Right ventricle myocardium inferior (tissue), 1 donor: ENCODE measurements at places on chromosomes 3 and 15. TPM values are rescaled to one million over a fixed set of nuclear protein-coding genes. Genes with fewer than 3 reads are reported as not detected.

MYO9A gene
- total RNA-seq = 27.5 TPM

NOP10 gene
- total RNA-seq = 157 TPM

KLHL6 gene
- 0.97 TPM for total RNA-seq

GOLGA6B gene
- not detected for total RNA-seq

IQCH gene
- total RNA-seq = 0.51 TPM

FBLN2 gene
- 81.1 TPM for total RNA-seq

CCDC13 gene
- 0.41 TPM for total RNA-seq

SYNM gene
- total RNA-seq = 311 TPM

COLQ gene
- total RNA-seq = 1.7 TPM

DNAH12 gene
- total RNA-seq = not detected

PAQR5 gene
- 1.1 TPM for total RNA-seq

PLEKHO2 gene
- total RNA-seq = 10.4 TPM

APOD gene
- total RNA-seq = 327 TPM

SNURF gene
- total RNA-seq = 57.8 TPM

PLA2G4E gene
- 0.05 TPM for total RNA-seq

PCLAF gene
- 1.1 TPM for total RNA-seq

LEKR1 gene
- 0.78 TPM for total RNA-seq

RASL12 gene
- total RNA-seq = 23.3 TPM

SKOR1 gene
- total RNA-seq = not detected

ZKSCAN7 gene
- 2.1 TPM for total RNA-seq

LARP6 gene
- total RNA-seq = 55.7 TPM

FHIT gene
- total RNA-seq = 24.5 TPM

EFHB gene
- total RNA-seq = not detected

SPINK8 gene
- not detected for total RNA-seq

PLA1A gene
- 2.0 TPM for total RNA-seq

WWTR1 gene
- 42.6 TPM for total RNA-seq

DGKG gene
- 31.1 TPM for total RNA-seq

NPHP3 gene
- total RNA-seq = 8.1 TPM

ADAMTS9 gene
- 19.9 TPM for total RNA-seq

KBTBD12 gene
- 29.7 TPM for total RNA-seq

HTD2 gene
- 14.7 TPM for total RNA-seq

HGD gene
- total RNA-seq = not detected

CCR1 gene
- 3.8 TPM for total RNA-seq

MOBP gene
- total RNA-seq = not detected

ACP3 gene
- 2.0 TPM for total RNA-seq

TNFSF10 gene
- 15.7 TPM for total RNA-seq
